ENCODE measurements at places on chromosomes 2 and 18.

DNA sequence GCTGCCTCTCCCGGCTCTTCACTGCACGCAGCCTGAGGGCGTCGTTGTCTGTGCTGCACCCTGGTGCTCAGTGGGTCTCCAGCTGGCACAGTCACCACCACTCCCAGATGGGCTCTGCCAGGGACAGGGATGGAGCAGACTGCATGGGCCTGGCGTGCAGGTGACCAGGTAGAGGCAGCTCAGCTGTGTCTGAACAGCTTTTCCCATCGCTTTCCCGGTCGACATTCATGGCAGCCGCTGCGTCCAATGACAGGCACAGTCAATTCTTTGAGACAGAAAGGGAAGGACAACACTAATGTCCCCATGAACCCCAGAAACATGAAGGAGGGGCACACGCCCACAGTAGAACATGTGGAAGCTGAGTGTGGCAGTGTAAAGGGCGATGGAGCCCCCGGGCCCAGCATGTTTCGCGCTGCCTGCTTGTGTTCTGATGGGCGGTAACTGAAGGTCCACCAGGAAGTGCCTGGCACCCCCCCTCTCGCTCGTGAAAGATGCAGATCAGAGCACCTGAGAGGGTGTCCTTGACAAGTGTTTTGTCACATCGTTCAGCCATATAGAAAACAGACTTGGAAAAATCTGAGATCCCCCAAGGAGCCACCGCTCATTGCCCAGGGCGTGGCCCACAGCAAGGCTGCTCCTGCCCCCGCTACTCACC is 122.4 kb downstream of the NFATC1 start:
- DNase-seq = no peak

DNA sequence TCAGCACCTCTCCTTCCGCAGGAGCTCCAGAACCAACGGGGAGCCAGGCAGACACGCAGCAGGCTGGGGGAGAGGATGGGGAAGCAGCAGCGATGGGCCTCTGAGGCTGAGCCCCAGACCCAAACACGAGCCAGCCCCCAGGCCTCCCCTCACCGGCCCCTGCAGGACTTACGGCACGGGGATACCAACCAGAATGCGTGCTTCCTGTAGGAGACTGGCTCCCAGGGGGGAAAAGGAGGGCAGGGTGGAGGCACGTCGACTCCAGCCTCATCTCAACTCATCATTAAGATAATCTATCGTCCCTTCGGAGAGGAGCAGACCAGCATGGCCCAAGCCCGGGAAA is 495.1 kb upstream of the MYT1L start:
- DNase-seq = no peak

DNA sequence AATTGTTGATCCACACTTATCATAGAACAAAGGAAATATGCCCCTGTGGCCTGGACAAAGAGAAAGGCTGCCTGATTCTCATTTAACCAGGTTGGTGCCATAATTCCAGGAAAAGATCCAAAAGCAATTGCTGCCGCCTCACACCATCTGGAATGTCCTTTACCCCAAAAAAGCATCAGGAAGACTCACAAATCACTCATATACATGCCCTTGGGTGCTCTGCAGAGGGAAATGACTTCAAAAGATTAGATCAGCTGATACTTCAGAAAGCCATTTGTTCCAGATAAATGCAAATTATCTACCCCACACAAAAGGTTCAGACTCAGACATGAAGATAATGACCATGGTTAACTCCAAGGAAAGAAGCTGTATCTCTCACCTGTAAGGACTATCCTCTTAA is 285.8 kb downstream of the C1D start:
- no peak for DNase-seq

- DNase-seq = no peak
These were observed 351.0 kb downstream of the PIK3C3 start for GRCh38 chr18:42305869-42306593.

- DNase-seq = no peak
These were observed 36.4 kb downstream of the EMILIN2 start for GRCh38 chr18:2883076-2883735.

GRCh38 chr2:5799348-5799747 is 107.2 kb downstream of the SOX11 start:
- DNase-seq = no peak

DNA sequence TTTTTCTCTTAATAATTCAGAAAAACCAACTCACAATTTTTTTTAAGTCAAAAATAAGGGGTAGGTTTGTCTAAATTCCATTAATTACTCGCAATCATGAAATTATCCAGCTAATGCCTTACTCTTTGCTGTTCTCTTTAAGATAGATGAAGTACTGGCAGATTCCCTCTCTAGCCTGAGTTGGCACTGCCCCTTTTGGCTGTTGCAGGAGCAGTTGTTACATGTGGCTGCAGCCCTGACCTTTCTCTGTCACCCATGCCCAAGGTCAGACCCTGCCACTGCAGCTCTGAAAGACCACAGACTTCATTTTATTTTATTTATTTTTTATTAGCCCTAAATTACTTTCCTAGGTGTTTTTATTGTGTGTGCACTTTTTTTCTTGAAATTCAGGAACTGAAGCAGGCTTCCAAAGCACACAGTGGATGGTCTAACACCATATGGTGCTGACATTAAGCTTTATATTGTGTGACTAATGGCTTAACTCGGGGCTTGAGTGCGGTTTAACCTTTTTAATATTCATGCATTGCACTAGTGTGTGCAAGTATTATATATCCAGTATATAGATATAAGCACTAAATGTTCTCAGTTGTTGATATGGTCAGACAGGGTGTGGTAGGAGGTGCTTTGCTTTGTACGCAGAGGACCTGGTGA is 313.0 kb downstream of the CDH2 start:
- no peak for DNase-seq

GRCh38 chr2:224027931-224028330 is 11.2 kb downstream of the SERPINE2 start:
- DNase-seq = no peak
